ENCODE measurements at places on chromosomes 7 and 10.

GRCh38 chr10:21497177-21497807, 28.2 kb downstream of the SKIDA1 start:
- DNase-seq, result peak; percentile 81

DNA sequence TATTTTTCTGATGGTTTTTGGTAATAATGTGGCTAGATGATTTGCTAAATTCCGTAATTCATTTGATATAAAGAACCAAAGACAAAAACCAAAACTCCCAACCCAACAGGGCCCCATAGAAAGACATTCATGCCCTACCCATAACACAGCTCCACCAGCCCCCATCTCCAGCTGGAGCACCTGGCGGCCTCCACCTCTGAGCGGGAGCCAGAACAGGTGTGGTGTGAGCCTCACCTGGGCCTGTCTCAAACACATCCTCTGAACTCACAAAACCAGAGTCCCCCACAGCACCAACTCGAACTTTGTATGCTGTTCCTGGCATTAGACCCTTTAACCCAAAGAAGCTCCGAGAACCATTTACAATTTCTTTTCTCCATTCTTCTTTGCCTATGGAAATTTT, 36.5 kb upstream of the LAMB4 start:
- DNase-seq, result no peak

DNA sequence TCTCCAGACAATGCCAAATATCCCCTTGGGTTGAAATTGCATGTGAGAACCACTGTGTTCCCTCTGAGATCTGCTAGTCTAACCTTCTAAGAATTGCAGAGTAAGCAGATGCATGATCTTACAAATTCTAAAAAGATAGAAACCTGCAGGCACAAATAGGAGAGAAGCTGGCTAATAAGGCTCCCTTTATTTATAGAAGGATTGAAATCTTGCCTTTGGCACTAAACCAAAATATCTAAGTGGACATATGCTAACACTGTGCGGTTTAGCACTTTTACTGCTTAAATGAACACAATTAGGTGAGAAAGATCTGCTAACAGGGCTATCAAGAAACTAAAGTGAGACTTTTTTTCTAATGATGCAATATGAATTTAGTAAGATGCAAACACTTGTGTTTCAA, 225.5 kb downstream of the DOCK4 start:
- DNase-seq, result no peak

- no peak for DNase-seq
Measured at GRCh38 chr10:134247-135131, 766 bp upstream of the ZMYND11 start.

DNA sequence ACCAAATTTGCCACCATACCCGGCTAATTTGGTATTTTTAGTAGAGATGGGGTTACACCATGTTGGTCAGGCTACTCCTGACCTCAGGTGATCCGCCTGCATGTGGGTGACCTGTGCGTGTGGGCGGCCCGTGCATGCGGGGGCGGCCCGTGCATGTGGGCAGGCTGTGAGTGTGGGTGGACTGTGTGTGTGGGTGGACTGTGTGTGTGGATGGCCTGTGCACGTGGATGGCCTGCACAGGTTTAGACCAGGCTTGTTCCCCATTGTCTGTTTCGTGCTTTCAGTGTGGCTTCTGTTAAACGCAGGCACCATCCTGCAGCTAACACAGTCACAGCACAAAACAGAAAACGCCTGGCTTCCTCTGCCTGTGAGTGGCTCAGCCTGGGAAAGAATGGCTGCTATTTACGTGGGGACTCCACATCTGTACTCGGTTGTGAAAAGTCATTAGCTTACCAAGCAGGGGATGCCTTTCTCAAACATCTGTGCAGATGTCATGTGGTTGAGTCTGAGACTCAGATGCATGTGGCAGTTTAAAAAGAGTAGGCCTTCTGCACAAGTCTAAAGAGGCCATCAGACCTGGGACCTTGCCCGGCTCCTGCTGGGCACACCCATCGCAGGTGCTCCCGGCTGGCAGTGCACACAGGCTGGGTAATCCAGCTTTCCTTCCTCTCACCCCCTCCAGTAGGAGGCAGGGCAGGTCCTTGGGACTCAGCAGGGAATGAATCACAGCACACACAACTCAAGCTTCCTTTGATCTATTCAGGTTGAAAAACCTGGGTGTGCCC, 91.6 kb downstream of the COBL start:
- DNase-seq, result no peak

DNA sequence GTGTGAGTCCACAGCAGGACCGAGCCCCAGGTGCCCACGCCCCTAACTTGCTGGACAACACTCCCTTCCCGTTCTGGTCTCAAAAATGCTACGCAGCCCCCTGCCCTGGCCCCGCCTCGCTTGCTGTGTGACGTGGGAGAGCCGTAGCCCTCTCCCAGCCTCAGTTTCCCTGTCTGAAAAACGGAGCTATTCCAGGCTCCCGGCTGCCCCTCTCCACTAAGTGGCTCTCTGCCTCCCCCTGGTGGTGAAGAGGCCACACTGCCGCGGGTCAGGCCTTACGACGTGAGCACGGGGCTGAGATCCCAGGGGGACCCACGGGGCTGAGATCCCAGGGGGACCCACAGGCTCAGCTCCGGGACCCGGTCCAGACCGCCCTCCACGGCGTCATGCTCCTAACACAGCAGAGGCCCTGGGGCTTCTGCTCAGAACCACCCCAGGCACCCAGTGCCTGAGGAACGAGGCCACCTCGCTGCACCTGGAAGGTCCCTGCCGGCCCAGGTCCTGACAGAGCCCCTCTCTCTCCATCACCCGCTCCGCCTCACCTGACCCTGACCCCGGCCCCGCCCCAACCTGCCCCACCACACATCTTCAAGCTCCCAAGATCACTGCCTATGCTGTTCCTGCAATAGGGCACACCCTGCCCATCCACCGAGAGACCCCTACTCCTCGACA, 26.7 kb downstream of the MICALL2 start:
- peak; percentile 67 for DNase-seq

DNA sequence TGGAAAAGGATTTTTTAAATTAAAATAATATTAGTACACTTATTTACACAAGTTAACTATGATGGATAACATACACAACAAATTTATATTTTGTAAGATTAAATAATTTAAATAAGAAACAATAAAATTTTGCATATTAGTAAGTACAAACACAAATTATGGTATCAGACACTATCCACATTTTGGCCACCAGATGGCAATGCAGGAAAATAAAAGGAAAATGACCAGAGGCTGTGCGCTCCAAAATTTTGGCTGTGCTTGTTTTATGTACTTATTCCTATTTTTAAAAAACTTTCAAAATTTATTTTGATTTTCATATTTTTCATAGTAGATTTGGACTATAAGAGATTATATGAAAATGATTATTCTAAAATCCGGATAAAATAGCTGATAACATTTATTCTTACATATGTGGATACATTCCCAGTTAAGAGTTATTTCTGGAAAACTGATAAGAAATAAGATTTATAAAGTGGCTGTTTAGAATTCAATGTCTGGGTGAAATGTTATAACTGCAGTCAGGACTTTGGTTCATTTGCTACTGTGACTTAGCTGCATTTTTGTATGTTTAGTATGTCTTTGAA, 274.7 kb upstream of the HGF start:
- peak; percentile 46 for DNase-seq
